ENCODE measurements at places on chromosomes 5 and 9. TPM values are rescaled to one million over a fixed set of nuclear protein-coding genes. Genes with fewer than 3 reads are reported as not detected.

Gene PCDHGB2
- 0.19 TPM for total RNA-seq

- H3K4me1 ChIP-seq: no peaks in the 10 kb centered on the region
- no peak overlapping the region for H3K4me3 ChIP-seq
- no peak overlapping the region for H3K27ac ChIP-seq
These were observed 50.9 kb upstream of the PPP1R2B start for GRCh38 chr5:156799171-156799570.

DNA sequence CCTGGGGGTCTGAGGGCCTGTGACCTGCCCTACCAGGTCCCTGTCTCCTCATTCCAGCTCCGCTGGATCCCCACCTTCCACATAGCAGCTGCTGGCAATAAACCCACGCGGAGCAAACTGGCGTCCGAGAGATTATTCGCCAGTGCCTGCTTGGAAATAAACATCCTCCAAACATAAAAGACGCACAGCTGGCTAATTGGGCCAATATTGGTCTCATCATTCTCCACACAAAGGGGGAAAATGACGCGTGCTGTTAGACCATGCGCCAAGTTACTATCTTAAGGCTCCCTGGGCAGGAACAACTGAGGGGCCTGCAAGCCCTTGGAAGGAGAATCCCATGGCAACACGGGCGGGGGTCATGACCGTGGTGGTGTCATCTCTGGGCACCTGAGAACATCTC lies 73.3 kb upstream of the SARDH start:
- no peak for DNase-seq
- H3K4me3 ChIP-seq: no peak overlapping the region
- no peak overlapping the region for H3K27ac ChIP-seq
- H3K27me3 ChIP-seq: no peaks in the 10 kb centered on the region
- no peaks in the 10 kb centered on the region for H3K4me1 ChIP-seq

DNA sequence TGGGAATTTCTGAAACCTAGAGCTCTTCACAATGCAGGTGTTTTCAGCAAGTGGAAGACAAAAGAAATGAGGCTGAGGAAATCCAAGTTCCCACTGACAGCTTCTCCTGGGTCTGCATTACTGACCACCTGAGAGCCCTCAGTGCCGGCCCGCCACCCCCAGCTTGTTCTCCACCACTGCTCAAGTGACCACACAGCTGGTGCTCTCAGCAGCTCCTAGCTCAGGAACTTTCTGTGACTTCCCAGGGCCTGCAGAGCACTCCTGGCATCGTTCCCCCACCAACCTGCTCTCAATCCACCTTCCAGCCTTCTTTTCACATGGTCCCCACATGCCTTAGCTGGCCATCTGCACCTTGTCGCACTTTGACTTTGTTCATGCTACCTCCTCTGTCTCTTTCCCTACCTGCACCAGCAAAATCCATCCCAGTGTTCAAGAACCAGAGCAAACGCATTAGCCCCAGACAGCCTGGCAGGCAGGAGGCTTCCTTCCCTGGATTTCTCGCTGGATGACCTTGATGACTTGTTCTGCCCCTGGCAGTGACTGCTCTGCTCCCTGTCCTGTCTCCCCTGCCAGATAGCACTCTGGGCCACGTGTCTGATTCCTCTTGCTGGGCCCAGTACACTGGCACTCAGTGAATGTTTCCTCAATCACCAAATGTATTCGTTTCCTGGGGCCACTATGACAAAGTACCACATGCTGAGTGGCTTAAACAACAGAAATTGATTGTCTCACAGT lies 35.1 kb upstream of the NANS start:
- peaks cover 24% of the 10 kb centered on the region for H3K36me3 ChIP-seq
- DNase-seq: no peak
- no peaks in the 10 kb centered on the region for H3K27me3 ChIP-seq

DNA sequence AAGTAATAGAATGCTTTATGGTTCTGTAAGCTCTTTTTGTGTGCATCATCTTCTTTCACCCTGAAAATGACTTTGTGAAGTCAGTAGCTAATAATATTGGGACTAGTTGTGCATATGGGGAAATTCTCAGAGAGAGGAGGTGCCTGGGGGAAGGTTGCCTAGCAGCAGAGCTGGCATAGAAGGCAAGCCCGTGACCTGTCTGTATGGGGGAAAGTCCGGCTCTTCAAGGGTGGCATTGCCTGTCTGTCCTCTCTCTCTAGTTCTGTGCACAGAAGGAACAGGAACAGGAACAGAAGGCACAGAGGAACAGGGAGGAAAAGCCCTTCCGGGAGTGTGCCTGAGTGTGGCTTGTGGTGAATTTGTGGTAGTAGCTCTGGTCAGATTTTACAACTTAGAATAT lies 33.1 kb downstream of the SH3GL2 start:
- H3K4me3 ChIP-seq: no peak overlapping the region
- H3K27ac ChIP-seq: no peak overlapping the region
- H3K36me3 ChIP-seq: no peaks in the 10 kb centered on the region
- no peaks in the 10 kb centered on the region for H3K27me3 ChIP-seq

DNA sequence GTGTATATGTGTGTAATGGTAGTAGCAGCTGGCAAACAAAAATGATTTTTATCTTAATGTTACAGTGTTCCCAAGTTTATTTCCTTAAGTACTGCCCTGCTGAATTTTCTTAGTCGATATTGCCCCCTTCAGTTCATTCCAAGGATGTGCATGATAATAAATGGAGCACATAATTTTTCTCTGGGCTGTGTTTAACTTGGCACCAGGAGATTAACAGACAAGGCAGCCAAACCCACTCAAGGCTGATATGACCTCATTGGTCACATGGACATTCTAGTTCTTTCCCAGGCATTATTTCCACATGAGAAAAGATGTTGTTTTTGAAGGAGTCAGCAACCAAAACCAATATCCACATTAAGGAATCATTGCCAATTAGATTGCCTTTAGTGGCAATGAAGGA lies 61.8 kb downstream of the COX7C start:
- no peaks in the 10 kb centered on the region for H3K4me1 ChIP-seq
- no peak overlapping the region for H3K27ac ChIP-seq
- no peaks in the 10 kb centered on the region for H3K36me3 ChIP-seq
- DNase-seq: no peak

- no peaks in the 10 kb centered on the region for H3K36me3 ChIP-seq
- H3K4me3 ChIP-seq: no peak overlapping the region
- H3K27me3 ChIP-seq: peaks cover 23% of the 10 kb centered on the region
- DNase-seq: no peak
These were observed 88.9 kb downstream of the LIFR start for GRCh38 chr5:38467353-38468040.

- no peaks in the 10 kb centered on the region for H3K27me3 ChIP-seq
- no peaks in the 10 kb centered on the region for H3K36me3 ChIP-seq
- no peak overlapping the region for H3K4me3 ChIP-seq
- no peak overlapping the region for H3K27ac ChIP-seq
These were observed 23.4 kb downstream of the WNK2 start for GRCh38 chr9:93207326-93207814.

GRCh38 chr9:23774266-23774665 lies 51.8 kb downstream of the ELAVL2 start:
- no peaks in the 10 kb centered on the region for H3K36me3 ChIP-seq
- DNase-seq: no peak
- H3K4me1 ChIP-seq: no peaks in the 10 kb centered on the region
- no peak overlapping the region for H3K4me3 ChIP-seq

DNA sequence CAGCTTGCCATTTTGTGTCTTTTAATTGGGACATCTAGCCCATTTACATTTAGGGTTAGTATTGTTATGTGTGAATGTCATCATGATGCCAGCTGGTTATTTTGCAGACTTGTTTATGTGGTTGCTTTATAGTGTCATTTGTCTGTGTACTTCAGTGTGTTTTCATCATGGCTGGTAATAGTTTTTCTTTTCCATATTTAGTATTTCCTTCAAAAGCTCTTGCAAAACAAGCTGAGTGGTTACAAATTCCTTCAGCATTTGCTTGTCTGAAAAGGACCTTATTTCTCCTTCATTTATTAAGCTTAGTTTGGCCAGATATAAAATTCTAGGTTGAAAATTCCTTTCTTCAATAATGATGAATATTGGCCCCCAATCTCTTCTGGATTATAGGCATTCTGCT lies 28.5 kb upstream of the TNFSF15 start:
- no peak overlapping the region for H3K27ac ChIP-seq
- H3K4me1 ChIP-seq: peaks cover 7% of the 10 kb centered on the region
- no peak overlapping the region for H3K4me3 ChIP-seq
- no peak for DNase-seq
- no peaks in the 10 kb centered on the region for H3K36me3 ChIP-seq

- no peaks in the 10 kb centered on the region for H3K4me1 ChIP-seq
- DNase-seq: no peak
- H3K27ac ChIP-seq: no peak overlapping the region
These were observed 19.6 kb downstream of the PRUNE2 start for GRCh38 chr9:76886318-76886717.

Measured in activated CD4-positive, alpha-beta memory T cell treated with anti-CD3 and anti-CD28 coated beads for 36 hours (primary cell).